Fibroblast of lung (primary cell): ENCODE measurements at places on chromosomes 2 and 18. TPM values are rescaled to one million over a fixed set of nuclear protein-coding genes. Genes with fewer than 3 reads are reported as not detected.
A peak's percentile ranks its signal among the peaks of the same experiment; 100 is the strongest.

EN1 gene
- under 0.01 TPM in 1 of 2 replicates, not detected in the other for total RNA-seq

UXS1 gene
- total RNA-seq = 18.5 and 23.1 TPM in 2 replicates

EFEMP1 gene
- total RNA-seq = 467 and 615 TPM in 2 replicates

- DNase-seq = no peak
These were observed 47.6 kb downstream of the RPL37A start for GRCh38 chr2:216546241-216546640.

- DNase-seq = no peak
These were observed 126.8 kb downstream of the MARCHF4 start for GRCh38 chr2:216245391-216245975.

DNA sequence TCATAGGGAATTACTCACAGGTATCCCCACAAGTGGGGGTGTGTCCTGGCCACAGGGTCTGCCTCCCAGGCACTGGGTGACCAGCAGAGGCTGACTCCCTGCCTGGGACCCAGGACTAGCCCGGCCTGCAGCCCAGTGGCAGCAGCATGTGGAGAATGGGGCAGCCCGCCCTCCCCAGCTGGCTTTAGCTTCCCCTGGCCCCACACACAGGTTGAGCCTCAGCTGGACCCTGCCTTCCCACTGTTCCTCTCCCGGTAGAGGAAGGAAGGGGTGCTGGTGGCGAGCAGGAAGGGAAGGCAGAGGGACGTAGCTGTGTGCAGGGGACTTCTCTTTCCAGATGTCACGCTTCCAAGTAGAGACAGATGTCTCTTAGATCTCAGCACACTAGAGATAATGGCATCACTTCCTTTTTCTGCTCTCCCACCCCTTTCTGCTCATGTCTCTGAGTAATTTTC is 51.4 kb downstream of the EMILIN2 start:
- no peak for DNase-seq

DNA sequence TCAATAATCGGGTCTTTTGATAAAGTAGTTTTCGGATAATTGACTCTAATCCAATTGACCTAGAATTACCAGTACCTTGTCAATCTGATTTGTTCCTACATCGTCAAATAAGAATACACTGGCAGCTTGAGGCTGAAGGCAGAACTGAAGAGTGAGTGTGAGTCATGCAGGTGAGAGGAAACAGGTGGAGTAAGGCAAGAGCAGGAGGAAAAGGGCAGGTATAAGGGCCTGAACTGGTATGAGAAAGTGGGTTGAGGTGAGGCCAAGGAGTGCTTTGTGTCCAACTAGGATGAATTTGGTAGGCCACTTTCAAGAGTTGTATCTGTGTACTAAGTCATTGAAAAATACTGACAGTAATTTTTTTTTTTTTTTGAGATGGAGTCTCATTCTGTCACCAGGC is 186.0 kb downstream of the ZNF385B start:
- DNase-seq = no peak

DNA sequence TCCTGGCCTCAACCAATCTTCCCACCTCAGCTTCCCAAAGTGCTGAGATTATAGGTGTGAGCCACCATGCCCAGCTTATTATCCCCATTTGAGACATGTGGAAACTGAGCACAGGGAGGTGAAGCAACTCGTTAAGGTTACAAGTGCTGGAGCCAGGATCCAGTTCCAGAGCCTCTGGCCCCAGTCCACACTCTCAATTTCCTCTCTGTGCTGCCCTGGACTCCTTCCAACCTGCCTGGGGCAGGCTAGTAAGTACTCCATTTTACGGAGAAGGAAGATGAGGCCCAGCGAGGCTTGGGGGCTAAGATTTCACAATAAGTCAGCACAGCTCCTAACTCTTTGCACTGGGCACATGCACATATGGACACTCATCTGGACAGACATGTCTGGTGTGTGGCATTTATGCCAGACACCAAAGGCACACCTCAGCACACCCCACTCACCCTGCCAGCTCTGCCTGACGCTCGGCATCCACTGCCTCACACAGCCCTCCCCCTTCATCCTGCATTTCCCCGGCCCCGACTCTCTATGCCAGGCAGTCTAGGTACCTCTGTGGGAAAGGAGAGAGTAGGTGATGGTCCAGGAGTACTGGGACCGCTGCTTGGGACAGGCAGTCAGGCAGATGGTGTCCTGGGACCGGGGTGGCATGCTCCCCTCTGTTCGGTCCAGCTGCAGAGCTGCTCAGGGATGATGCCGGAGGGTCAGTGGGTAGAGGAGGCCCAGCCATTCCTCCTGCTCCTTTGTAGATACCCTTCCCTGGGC is 20.5 kb downstream of the CFAP65 start:
- no peak for DNase-seq

DNA sequence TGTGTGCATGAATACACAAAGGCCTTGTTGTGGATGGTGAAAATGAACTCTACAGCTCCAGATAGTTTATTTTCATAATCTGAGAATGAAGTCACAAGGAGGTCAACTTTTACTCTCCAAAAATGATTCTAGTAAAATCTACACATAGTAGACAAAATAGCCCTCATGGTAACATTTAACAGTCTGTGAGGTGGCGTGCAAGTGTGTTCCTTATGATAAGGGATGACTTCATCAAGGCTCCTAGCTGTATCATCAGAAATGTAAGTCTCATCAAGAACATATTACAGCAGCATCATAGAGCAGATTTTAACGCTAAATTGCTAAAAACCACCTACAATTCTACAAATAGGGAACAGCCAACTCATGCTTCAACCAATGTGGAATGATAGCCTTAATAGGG is 72.3 kb upstream of the RIOK3 start:
- DNase-seq = peak; percentile 45

GRCh38 chr2:211354481-211354880 is 798.1 kb downstream of the CPS1 start:
- no peak for DNase-seq
